ENCODE measurements at places on chromosomes 12 and 14.

GRCh38 chr14:55731311-55731872 is 151.4 kb downstream of the KTN1 start:
- DNase-seq: no peak

GRCh38 chr14:50964683-50965390 is 20.6 kb upstream of the PYGL start:
- DNase-seq: no peak

DNA sequence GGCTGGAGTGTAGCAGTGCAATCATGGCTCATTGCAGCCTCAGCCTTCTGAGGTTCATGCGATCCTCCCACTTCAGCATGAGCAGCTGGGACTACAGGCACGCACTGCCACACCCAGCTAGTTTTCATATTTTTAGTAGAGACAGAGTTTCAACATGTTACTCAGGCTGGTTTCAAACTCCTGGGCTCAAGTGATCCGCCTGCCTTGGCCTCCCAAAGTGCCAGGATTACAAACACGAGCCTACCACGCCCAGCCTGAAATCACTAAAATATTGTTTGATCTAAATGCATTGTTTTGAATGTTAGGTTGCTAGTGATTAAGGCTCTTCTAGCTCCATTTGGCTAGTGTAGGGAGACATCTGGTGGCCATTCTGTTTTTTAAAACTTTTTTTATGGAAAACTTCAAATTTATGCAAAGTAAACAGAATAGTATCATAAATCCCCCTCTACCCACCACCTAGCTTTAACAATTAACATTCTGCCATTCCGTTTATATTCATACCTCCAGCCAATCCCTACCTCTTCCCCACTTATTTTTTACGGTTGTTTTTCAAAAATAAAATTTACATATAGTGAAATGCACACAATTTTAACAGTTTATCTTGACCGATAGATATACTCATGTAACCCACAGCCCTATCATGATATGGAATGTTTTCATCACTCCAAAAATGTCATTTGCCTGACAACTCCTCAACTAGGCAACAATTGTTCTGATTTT is 37.8 kb downstream of the MYO1H start:
- DNase-seq: no peak

- no peak for DNase-seq
Observed at GRCh38 chr14:89674936-89675335, 257.9 kb upstream of the FOXN3 start.

DNA sequence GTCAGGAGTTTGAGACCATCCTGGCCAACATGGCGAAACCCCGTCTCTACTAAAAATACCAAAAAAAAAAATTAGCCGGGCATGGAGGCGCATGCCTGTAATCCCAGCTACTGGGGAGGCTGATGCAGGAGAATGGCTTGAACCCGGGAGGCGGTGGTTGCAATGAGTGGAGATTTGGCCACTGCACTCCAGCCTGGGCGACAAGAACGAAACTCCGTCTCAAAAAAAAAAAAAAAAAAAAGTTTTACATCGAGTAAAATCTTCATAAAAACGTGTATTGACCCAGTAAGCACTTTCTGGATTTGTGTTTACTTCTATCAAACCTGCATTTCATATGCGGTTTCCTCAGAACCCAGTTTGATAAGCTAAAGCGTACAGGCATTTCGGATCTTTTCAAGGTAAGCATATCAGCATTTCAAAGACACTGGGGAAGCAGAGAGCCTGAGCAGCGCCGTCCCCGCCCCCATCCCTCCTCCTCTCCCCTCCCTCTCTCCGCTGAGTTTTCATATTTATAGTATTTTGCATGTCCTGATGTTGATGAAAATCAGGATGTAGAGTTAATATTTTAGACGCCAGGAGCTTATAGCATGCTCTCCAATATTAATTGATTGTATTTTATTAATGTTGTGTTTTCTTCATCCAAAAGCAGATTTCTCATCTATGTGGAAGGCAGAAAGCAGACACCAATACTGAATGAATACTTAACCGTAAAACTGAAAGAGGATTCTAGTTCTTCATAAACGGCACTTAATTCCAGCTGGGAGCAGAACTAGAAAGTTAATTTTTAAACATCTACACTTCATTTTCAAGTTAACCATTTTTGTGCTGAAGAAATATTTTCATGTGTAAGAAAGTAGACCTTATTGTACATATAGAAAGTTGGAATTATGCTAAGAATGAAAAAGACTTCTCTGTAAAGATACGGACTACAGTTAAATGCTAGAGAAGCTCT is 9.2 kb upstream of the HIP1R start:
- DNase-seq: no peak

DNA sequence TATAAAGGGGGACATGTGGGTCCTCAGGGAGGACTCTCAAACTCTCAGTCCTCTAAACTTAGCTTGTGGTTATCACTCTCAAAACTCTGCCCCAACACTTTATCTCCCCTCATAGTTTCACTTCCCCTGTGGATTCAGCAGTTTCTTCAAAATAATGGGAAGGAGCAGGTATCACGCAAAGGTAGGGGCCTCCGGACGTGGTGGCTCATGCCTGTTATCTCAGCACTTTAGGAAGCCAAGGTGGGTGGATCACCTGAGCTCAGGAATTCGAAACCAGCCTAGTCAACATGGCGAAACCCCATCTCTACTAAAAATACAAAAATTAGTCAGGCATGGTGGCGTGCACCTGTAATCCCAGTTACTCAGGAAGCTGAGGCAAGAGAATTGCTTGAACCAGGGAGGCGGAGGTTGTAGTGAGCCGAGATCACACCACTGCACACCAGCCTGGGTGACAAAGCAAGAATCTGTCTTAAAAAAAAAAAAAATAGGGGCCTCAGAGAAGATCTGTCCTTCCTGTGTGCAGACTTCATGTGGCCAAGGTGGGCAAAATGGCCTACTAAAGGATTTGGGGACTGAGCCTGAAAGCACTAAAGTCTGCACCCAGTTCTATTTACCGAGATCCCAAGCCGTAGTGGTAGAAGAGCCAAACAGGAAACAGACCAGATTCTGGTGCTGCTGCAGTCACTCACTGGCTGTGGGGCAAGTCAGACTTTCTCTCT is 6.4 kb downstream of the ITGB7 start:
- no peak for DNase-seq

DNA sequence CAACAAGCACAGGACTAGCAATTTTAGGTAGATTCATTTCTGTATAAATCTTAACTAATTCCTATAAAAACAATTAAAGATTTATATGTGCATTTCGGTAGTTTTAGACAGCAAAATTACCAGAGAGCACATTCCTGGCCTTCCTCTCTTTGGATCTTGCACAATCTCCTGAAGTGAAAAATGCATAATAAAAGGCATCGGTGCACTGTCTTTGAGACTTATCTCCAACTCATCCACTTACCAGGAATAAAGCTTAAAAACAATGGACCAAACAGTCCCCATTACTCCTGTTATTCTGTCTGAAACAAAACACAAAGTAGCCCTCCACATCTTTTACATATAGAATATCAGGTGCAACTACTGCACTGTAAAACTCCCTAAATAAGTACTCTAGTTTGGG is 69.3 kb downstream of the HECTD1 start:
- no peak for DNase-seq

- no peak for DNase-seq
Observed at GRCh38 chr14:96497087-96497486, 5.1 kb upstream of the PAPOLA start.

DNA sequence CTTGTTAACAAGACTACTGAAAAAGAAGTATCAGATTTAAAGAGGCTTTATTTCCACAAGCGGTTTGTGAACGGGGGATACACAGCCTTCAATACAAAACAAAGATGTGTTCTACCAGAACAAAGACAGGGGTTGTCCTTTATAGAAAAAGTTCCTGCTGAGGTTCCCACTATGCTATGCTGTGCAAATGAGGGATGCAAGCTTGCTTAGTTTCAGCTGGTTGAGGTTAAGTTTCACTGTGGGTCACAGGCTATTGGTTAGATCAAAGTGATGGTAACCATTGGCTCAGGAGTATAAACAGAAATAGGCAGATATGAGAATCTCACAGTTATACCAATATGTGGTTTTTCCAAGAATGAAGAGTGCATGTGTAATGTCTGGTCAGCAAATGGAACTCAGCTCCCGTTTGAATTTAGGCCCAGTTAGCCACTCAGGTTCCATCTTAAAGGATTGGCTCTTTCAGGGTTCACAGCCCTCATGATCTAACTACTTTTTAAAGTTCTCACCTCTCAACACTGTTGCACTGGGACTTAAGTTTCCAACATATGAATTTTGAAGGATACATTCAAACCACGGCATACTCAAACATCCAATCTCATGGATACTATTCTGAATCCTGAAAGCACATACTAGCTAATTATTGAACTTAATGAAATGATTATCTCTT is 215.4 kb upstream of the DCN start:
- no peak for DNase-seq

- DNase-seq: no peak
Observed at GRCh38 chr14:70921669-70922068, 14.4 kb downstream of the PCNX1 start.

DNA sequence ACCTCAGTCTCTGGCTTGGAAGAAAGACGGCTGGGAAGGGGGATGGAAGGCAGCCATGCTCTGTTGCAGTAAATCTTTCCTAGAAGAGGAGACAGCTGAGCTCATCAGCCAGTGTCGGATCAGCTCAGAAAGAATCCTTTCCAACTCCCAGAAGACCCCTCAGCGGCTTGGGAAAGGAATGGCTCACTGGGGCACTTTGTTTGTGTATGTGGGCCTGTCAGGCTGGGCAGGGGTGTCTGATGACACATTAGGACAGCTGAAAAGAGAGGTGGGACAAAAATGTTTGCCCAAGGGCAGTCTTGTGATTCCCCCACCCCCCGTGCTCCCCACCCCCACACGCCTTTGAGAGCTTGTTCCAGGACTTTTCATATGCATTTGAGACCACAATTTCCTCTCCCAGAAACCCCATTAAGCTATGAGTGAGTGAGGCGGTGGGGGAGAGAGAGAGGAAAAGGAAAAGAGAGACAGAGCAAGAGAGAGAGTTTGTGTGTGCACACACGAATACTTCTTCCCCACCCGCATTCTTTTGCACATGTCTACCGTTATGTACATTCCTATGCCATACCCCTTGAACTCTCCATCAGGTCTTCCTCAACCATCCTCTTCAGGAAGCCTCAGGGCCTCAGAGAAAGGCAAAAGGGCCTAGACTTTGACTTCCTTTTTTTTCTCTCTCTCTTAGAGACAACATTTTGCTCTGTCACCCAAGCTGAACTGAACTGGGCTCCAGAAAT is 198.9 kb downstream of the ZFP36L1 start:
- no peak for DNase-seq

GRCh38 chr12:61667676-61668075 is 592.5 kb upstream of the USP15 start:
- no peak for DNase-seq

GRCh38 chr14:69170839-69171238 is 17.9 kb upstream of the DCAF5 start:
- no peak for DNase-seq

GRCh38 chr14:101475456-101476257 is 85.6 kb upstream of the DIO3 start:
- no peak for DNase-seq
